Hindlimb muscle (tissue), 1 donor: ENCODE measurements at places on chromosomes 4 and X. TPM values are rescaled to one million over a fixed set of nuclear protein-coding genes. Genes with fewer than 3 reads are reported as not detected.

- DNase-seq: no peak
Observed at GRCh38 chr4:73690051-73690738, 50.2 kb upstream of the CXCL8 start.

DNA sequence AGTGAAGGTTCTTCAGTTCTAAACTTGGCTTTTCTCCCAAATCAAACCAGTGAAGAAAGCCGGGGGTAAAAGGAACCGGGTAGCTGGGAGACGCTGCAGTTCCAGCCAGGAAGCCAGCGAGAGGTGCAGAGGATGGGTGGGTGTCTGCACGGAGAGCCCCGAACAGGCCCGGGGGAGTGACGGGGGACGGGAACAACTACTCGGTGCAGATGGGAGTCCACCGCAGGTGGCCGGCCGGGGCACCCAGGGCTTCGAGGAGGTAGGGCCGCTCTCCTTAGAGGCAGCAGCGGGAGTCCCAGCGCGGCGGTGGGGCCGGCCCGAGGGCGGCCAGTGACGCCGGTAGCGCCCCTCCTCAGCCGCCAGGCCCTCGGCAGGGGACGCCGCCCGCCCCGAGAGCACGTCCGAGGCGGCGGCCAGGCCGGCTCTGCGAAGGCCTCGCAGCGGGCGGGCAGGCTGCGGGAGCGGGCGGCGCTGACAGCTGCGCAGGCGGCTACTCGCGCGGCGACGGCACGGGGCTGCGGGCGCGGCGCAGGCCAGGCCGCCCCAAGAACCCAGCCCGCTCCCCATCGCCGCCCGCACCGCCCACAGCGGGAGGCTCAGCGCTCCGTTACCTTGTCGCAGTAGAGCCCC, 449 bp downstream of the FBXL5 start:
- DNase-seq: peak; percentile 55

- DNase-seq: no peak
Observed at GRCh38 chr4:93894995-93895394, 66.4 kb downstream of the ATOH1 start.

DNA sequence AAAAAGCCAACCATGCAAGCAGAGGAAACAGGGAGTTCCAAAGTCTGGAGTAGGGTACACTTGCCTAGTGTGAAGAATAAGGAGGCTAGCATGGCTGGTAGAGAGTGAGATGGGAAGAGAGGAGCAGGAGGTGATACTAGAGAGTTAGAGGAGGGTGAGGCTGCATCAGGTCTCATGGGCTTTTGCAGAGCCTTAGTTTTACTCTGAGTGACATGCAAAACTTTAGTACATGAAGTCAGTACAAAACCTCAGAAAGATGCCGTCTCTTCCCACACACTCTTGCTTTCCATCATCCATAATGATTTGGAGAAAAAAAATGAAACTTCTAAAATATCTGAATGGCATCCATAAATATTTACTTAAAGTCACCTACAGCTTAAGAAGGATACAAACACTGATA, 5.0 kb downstream of the OPRPN start:
- DNase-seq: no peak

DNA sequence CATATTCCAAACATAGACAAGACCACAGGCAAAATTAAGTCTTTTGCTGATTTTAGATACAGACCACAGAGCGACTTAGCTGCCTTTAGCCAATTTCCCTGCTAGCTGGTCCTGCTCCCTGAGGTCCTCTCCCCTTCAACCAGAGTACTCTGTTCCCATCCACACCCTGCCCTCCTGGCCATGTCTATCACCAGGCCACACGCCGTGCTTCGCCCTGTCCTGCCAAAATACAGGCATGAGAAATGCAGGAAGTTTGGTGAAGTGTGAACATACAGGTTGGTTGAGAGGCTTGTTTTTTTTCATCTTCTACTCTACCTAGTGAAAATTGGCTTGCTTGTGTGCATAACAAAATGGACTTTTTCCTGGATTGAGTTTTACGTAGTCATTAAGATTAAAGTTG, 226.2 kb upstream of the TENM3 start:
- DNase-seq: no peak

DNA sequence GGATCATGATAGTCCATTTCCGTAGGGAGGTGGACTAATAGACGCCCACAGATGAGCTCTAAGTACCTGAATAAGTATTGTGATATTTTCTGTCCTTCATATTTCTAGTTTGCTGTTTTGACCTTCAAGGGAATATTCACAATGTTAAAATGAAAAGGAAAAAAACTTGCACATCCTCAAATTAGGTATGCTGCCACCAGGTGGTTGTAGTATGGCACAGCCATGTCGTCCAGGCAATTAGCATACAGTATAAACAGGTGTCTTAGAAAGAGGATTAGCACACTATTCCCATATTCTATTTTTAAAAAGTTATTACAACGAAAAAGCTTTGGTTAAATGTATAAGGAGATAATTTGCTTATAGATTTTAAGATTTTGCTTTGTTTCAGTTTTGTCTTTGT, 802.0 kb downstream of the RPA4 start:
- DNase-seq: no peak

- DNase-seq: no peak
Observed at GRCh38 chr4:40672528-40673522, 43.2 kb upstream of the RBM47 start.

DNA sequence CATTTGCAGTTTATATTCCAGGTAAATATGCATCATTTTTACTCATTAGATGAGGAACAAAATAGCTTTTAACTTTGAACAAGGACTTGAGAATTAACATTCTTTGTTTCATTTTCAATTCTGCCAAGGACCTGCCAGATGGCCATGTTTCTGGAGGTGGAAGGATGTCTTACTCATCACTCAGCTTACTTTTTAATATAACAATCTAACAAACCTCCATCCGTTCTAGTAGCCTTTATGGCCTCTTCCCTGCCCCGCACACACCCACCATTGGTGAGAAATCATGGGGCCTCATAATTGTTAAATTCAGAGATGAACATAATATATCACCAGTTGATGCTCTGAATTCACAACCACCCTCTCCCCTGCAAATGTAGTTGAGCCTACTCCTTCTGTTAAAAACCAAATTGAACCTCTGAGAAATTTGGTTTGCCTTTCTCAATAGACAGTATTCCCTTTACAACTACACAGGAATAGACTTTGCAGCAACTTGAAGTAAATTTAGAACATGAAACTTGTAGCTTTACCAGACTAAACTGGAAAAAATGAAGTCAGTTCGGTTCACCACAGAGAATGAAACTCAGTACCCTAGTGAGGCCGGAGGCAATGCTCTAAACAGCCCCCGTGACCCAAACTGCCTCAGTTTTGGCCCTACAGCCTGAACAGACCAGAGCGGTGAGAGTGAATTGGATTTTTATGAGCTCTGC, 50.1 kb upstream of the ACSL4 start:
- DNase-seq: no peak

GRCh38 chr4:184583738-184584502, 65.3 kb downstream of the CASP3 start:
- no peak for DNase-seq

GRCh38 chr4:173463816-173464215, 64.9 kb upstream of the SCRG1 start:
- no peak for DNase-seq

GRCh38 chr4:186592445-186592844, 37.1 kb upstream of the MTNR1A start:
- DNase-seq: no peak

GRCh38 chrX:153688506-153688905, 780 bp downstream of the SLC6A8 start:
- DNase-seq: no peak

GRCh38 chr4:143402776-143403552, 66.3 kb downstream of the GAB1 start:
- no peak for DNase-seq

GRCh38 chrX:121581885-121582284, 534.5 kb downstream of the GLUD2 start:
- no peak for DNase-seq

DNA sequence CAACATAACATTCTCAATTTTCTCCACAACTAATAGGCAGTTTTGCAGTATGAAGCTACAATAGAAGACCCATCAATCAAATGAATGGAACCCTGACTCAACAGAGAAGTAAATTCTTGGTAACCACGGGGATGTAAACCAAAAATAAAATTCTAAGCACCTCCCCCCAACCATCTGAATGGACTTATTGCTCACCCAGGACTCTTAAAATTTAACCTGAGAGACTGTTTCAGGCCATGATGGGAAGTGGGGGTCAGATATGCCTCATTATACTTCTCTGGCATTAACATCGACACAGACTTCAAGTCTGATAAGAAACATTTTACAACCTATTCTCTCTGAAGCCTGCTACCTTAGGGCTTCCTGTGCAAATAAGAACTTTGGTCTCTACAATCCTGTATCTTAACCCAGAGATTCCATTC, 620.9 kb downstream of the TLL1 start:
- DNase-seq: no peak

GRCh38 chrX:13177921-13178566, 133.6 kb upstream of the FAM9C start:
- DNase-seq: no peak

GRCh38 chr4:41430792-41431191, 107.2 kb upstream of the LIMCH1 start:
- no peak for DNase-seq

GRCh38 chr4:8528713-8529112, 51.5 kb upstream of the GPR78 start:
- no peak for DNase-seq

- DNase-seq: no peak
Observed at GRCh38 chr4:95839891-95840290, at the start of gene PDHA2. Gene PDHA2, plus strand, starts transcription at chr4:95840093. Its CDS starts 58 bp downstream, at chr4:95840151.

GRCh38 chr4:15851969-15852368, 73.8 kb downstream of the CD38 start:
- DNase-seq: no peak

DNA sequence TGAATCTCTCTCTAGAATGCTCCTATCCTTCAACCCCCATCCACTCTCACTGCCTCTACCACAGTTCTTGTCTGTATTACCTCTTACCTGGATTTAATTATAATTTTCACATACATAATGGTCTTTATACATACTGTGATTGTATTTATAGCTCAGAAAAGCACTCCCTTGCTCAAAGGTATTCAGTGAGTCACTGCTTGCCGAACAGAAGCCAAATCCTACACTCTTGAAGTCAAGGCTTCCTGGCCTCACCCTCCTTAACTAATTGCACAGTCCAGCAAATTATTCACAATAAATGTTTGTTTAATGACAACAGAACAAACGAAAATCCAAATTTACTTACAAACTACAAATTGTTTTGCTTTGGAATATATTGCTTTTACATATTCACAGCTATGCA, 159.5 kb downstream of the KLHL13 start:
- DNase-seq: no peak

GRCh38 chr4:39621582-39621981, 17.1 kb downstream of the SMIM14 start:
- no peak for DNase-seq

GRCh38 chr4:152310257-152310656, 225.6 kb downstream of the FBXW7 start:
- no peak for DNase-seq

DNA sequence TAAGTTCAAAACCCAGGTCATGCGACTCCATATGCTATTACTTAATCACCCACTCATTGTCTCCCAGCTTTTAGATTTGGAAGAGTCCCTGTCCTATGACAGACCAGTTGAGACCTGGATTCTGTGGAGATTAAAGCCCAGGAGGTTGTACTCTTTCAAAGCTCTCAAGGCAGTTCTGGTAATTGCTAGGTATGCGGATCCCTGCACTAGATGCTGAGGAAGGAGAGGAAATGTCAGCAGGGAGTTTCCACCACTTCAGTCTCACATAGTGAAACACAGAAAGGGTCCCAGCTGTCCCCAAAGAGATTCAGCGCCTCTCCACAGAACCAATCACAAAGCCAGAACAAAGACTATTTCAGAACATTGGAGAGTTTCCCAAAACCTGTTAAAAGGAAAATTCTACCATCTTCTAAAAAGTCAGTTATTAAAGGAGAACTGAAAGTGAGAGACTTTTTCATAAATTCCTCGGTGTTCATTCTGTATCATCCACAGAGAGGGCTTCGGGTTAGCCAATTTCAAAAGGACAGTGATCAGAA, 53.4 kb downstream of the IRF2 start:
- DNase-seq: no peak

TMEM271 gene
- not detected for polyA plus RNA-seq

SULT1E1 gene
- 20.9 TPM for polyA plus RNA-seq

CXCL3 gene
- not detected for polyA plus RNA-seq

IL2 gene
- polyA plus RNA-seq: not detected

PCDH11X gene
- 0.58 TPM for polyA plus RNA-seq

ADD1 gene
- 205 TPM for polyA plus RNA-seq

F9 gene
- polyA plus RNA-seq: not detected

THAP6 gene
- polyA plus RNA-seq: 16.8 TPM

VCX2 gene
- polyA plus RNA-seq: not detected

KCND1 gene
- polyA plus RNA-seq: 1.4 TPM

RCHY1 gene
- 26.6 TPM for polyA plus RNA-seq

DDX3X gene
- 111 TPM for polyA plus RNA-seq

HTN1 gene
- polyA plus RNA-seq: 0.05 TPM

TEX13D gene
- not detected for polyA plus RNA-seq

DMRTC1 gene
- polyA plus RNA-seq: not detected

UBA6 gene
- polyA plus RNA-seq: 40.9 TPM

F8A2 gene
- polyA plus RNA-seq: not detected

CDKL5 gene
- 5.6 TPM for polyA plus RNA-seq

CAPN6 gene
- 512 TPM for polyA plus RNA-seq

PDLIM3 gene
- 410 TPM for polyA plus RNA-seq

CCKAR gene
- not detected for polyA plus RNA-seq
